NCI-H1417 treated with DMSO at 0.1 percent for 48 hours (cell line): ENCODE measurements at places on chromosomes 4 and X.

DNA sequence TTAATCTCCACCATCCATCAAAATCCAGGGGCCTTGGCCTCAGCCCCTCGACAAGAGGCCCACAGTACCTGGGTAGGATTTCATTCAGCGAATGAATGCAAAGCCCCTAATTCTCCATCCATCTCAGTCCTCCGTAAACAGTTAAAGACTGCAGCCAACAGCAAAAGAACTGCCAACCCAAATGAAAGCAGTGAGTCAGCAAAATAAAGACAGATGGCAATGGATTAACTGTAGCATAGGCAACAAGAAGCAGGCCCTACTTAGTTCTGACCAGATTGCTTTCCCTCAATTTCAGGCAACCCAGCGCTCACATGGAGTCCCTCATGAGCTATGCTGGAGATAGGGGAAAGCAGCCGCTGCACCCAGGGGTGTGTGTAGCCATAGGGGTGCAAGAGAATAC, 21.4 kb downstream of the PLAC1 start:
- DNase-seq = no peak

DNA sequence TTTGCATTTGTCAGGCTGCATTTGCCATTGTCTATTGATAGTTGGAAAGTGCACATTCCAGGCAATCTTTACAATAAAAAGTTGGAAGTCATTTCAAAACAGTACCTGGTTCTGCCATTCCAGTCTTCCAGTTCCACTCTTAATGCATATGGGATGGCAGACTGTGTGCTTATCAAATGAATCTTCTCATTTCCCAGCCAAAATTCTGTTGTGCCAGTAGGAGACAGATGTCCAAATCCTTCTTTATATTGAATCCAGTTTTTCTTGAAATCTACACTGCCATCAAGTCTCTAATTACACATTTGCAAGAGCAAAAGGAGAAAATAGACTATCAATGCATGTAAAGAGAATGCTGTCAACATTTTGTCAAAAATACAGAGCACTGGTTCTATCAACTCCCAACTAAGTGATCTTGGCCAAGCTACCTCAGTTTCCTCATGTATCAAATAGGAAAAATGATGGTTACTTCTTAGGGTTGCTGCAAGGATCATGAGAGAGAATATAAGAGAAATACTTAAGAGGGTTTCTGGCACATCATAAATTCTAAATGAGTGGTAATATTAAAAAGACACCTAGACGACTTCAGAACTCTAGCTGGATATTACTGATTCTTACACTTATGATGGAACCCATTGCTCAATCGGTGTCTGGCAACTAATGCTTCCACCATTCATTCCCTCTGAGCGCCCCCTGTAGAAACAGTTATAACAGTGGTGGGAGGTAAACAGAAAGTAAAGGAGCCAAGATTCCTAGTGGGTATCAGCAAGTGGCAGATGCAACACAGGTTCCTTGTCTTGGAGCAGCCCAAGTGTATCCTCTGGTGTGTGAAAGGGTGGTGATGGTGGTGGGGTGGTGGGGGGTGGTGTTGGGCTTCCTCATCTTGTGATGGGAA, 3.8 kb downstream of the FGG start:
- no peak for DNase-seq

GRCh38 chr4:55757356-55757952, 62.1 kb upstream of the EXOC1L start:
- no peak for DNase-seq

GRCh38 chrX:134572816-134573682, 85.2 kb downstream of the PLAC1 start:
- no peak for DNase-seq

GRCh38 chrX:137428221-137428661, 137.7 kb upstream of the ZIC3 start:
- no peak for DNase-seq

DNA sequence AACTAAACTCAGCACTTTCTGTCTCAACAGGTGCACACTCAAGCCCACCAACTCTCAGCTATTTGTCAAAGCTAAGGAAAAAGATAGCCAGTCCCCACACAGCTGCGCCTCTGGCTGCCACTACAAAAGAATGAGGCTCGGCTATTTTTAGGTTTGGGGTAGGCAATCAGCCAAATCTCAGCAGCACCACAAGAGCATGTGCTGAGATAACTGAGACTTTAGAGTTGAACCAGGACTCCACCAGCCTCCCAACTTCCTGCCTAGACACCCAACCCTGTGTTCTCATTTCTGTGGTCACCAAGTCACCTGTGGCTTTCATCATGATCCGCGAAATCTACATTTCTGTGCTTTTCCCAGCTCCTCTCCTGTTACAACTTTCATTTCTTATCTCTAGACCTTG, 28.0 kb downstream of the DMD start:
- no peak for DNase-seq

- DNase-seq = no peak
These were observed 11.7 kb downstream of the COQ2 start for GRCh38 chr4:83272900-83273299.
